ENCODE measurements at places on chromosomes 1 and 21.

DNA sequence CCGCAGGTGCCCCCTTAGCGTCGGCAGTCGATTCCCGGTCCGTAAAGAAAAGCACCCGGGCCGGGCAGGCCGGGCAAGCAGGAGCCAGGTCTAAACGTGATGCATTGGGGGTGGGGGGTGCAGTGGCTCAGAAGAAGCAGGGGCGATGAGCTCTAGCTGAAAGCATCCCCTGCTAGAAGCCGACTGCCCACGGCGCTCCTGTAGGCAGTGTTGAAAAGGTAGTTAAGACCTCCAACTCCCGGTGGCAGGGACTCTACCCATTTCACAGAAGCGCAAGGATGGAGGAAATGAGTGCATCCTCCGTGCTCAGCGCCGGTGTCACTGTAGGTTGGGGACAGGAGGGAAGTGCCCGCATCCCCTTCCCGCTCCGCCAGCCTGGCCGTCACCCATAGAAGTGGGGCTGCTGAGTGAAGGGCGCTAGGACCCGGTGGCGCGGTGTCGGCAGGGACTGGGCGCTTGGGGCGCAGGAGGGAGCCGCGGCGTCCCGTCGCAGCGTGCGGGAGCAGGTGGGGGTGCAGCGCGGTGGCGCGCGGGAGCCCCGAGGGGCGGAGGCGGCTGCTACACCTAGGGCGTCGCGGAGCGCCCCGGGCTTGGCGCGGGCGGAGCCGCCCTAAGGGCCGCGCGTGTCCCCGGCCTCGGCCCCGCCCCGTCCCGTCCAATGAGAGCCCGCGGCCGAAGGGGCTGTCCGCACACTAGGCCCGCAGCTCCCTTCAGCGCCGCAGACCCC, at the start of gene WNT2B:
Gene WNT2B, plus strand, starts transcription at position 688 of the 727 bp plus-strand sequence. CDS start 298 bp downstream, outside the sequence.
- no peak for DNase-seq

- DNase-seq = peak; percentile 91
Measured at GRCh38 chr1:200488375-200489165, 78.7 kb upstream of the ZNF281 start.

DNA sequence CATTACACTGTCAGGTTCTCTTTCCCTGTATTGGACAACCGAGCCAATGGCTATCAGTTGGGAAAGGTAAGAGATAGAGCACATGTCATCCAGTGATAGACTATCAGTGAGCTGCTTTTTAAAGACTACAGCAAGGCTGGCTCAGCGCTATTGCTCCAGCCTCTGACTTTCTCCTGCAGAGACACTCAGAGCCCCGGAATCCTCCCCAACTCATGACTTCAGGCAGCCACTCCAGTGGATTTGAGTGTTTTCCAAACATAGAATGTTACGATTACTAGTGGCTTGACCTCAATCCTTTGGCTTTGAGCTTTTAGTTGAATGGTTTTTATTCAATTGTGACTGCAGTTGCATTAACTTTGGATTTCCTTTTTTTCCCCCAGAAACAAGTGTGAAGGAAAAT, 331.9 kb downstream of the DISC1 start:
- DNase-seq = no peak

DNA sequence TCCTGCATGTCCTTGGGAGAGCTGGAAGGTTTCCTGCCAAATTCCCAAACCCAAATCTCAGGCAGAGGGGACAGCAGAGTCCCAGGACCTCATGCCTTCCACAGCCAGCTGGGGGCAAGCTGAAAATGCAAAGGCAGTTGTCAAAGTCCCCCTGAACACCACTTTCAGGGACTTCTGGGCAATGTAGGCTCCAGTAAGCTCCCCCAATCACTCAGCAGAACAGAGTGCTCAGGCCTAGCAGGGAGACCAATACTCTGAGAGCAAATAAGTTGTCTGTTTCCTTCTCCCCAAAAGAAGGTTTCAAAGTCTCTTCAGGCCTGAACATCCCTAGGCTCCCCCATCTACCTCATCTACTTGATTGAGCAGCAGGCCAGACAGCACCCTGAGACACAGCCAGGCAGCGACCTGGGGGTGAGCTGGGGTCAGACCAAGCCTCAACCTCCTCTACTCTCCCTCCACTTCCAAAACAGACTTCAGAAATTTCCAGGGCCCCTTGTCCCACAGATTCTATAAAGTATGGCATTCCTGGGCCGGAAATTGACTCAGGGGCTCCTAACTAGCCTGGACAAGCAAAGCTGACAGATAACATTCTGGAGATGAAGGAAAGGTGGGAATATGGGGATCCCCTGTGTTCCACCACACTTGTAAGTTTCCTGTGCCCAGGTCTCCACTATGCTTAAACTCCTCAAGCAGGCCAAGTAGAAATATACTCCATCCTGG, 1.9 kb downstream of the SLC9A1 start:
- peak; percentile 30 for DNase-seq

GRCh38 chr21:31310750-31311149, 33.3 kb downstream of the TIAM1 start:
- peak; percentile 44 for DNase-seq

DNA sequence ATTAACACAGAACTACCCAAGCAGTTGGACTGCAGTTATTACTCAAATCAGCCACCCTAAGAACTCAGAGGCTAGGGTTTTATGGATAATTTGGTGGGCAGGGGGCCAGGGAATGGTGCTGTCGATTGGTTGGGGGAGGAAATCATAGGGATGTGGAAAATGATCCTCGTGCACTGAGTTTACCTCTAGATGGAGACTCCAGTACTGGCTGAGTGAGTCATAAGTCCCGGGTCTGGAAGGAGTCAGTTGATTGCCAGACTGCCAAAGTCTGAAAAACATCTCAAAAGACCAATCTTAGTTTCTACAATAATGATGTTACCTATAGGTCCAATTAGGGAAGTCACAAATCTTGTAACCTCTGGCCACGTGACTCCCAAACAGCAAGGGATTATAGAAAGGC, 257.5 kb upstream of the PRMT6 start:
- peak; percentile 20 for DNase-seq

- DNase-seq = peak; percentile 9
Measured at GRCh38 chr1:223872308-223872901, 26.7 kb upstream of the TP53BP2 start.

DNA sequence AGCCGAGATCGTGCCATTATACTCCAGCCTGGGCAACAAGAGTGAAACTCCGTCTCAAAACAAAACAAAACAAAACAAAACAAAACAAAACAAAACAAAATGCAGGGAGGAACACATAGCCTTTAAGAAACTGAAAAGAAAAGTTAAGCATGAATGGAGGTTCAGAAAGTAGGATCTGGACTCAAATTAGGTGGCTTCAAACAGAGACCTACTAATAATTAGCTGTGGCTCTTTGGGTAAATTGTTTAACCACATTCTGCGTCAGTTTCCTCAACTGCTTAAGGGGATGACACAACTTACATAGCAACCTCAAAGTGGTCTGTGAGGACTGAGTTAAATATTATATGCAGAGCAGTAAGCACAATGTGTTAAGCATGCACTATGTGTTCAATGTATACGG, 458.2 kb downstream of the ADGRL2 start:
- DNase-seq = no peak

DNA sequence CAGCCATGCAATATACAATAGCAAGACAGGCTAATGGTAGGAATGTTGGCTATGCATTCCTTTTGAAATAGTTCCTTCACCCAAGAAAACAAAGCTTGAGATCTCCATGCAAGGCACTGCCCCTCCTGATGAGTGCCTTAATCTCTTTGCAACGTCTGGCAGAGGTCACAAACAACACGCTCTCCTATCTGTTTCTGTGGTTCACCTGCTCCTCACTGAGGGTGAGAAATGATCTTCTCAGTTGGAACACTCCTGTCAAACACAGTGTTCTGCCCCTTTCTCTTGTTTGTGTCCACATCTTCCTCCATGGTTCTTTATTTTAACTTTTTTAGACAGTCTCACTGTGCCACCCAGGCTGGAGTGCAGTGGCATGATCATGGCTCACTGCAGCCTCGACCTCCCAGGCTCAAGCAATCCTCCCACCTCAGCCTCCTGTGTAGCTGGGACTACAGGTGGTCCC, 21.2 kb upstream of the XPR1 start:
- DNase-seq = no peak

DNA sequence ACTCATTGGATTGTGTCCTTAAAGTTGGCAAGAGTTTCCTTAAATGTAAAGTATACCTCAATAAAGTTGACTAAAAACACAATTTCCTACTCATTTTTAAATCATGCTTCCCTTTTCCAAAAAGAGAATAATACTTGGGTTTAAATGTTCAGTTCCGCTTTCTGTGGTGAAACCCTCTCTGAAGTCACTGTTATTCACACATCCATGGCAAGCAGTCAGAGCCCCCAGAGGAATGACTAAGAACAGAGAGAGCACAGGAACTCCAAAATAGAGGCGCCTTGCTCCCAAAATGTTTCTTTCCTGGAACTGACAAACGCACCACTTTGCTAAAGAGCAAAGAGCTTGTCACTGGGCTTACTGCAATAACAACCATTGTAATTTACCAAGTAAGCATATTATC, 142.5 kb downstream of the TIAM1 start:
- DNase-seq = peak; percentile 68

- DNase-seq = no peak
Measured at GRCh38 chr1:101107496-101108110, 82.0 kb upstream of the DPH5 start.

GRCh38 chr1:36884029-36884701, 150.2 kb downstream of the GRIK3 start:
- DNase-seq = no peak

- DNase-seq = no peak
Measured at GRCh38 chr1:172342584-172343239, 77.8 kb upstream of the C1orf105 start.

DNA sequence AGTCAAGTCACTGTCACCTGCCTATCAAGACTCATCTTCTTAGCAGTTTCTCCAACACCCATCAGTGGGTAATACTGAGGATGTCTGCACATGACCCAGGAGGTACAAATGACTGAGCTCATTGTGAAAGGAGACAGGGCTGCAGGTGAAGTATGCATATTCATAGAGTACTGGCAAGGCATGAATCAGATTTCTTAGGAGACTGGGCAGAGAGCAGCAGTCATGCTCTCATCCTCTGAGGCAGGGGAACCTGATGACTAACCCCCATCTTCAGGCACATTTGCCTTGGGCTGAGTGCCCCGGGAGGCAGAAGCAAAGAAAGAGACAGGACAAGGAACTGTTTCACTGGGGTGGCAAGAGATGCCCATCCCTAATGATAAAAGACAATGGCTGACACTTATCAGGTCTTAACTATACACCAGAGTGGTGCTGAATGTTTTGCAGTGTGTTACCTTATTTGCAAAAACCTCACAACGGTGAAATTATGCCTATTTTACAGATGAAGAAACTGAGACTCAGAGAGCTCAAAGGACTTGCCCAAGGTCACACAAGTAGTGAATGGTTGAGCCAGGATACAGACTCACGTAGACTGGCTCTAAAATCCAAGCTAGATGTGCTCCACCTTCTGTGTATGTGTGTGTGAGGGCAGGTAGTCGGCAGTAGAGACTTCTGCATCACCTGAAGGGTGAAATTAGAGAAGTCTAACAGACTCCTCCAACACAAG, 9.2 kb upstream of the GRHL3 start:
- no peak for DNase-seq

GRCh38 chr1:158311066-158311465, 20.3 kb downstream of the CD1B start:
- no peak for DNase-seq

- peak; percentile 70 for DNase-seq
Measured at GRCh38 chr1:35544976-35545375, 12.2 kb downstream of the KIAA0319L start.

GRCh38 chr1:24751833-24752232, 6.6 kb downstream of the CLIC4 start:
- DNase-seq = no peak

DNA sequence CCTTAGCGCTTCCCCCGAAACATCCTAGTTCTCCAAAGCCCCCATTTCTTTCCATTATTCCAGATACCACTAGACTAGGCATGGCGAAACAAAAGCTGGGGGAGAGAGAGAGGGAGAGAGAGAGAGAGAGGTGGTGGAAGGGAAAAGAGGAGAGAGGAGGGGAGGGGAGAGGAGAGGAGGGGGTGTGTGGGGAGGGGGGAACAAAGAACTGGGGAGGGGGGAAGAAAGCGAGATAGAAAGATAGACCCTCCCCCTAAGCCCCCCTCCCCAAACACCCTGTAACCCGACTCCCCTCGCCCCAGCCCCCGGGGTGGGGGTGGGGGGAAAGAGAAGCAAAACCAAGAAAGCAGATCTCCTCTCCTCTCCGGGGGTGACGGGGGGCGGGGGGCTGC, 352 bp downstream of the MEX3A start:
- DNase-seq = peak; percentile 10

DNA sequence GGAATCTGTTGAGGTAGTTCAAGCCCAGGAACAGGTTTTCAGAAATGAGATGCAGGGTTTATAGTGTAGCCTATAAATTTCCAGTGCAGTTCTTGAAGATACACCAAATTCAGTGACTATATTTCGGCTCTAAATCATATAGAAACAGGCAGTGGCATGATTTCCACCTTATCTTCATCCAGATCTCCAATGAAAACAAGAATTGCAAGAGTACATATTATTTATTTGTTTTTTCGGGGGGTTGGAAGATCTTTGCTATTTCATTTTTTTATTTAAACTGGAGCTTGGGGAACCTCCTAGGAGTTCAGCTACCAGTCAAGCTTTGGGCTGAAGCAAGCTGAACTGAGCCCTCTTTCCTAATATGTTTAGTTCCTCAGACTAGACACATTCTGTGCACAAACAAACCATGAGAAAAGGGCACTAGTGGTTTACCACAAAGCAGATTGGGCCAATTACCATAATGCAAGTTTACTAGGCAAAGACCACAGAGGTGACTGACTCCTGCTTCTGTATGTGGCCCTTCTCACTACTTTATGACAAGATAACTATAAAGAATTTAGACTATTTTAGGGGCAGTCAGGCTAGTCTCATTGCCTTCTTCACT, 68.5 kb downstream of the RGS2 start:
- DNase-seq = peak; percentile 87

DNA sequence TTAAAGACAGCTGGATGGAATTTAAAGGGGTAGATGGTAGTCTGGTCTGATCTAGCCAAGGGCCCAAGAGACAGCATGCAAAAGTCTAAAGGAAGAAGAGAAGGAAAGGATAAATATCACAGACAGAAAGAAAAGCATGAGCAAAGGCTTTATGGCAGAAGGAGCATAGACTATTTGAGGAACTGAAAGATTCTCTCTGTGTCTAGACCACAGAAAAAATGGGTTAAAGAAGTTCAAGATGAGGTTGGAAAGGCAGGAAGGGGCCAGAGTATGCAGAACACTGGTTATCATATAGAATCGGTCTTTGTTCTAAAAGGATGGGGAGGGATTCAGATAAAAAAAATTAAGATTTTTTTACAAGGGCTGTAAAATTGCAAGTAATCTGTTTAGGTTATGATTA, 136.8 kb upstream of the SGIP1 start:
- no peak for DNase-seq

- peak; percentile 37 for DNase-seq
Measured at GRCh38 chr1:84298328-84298683, 3.2 kb upstream of the SAMD13 start.

DNA sequence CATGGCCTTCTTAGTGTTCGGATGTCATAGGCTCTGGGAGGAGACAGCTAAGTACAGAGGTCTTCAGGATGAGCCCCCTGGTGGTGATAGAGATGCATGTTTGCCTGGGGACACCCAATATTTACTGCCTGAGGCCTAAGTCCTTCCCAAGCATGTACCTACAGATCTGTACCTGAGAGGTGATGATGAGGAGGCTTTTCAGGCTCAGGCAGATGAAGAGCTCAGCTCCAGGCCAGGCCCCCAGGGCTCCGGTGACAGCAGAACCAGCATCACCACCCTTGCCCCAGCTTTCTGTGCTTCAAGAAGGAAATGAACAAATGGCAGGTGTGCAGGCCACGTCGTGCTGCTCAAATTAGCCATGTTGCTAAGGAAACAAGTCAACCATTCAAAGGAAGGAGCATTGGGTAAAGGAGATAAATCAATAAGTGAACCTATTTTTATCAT, 21.1 kb downstream of the CACNA1E start:
- DNase-seq = peak; percentile 5
